ENCODE measurements at places on chromosomes 11 and 22. TPM values are rescaled to one million over a fixed set of nuclear protein-coding genes. Genes with fewer than 3 reads are reported as not detected.
A peak's percentile ranks its signal among the peaks of the same experiment; 100 is the strongest.

DNA sequence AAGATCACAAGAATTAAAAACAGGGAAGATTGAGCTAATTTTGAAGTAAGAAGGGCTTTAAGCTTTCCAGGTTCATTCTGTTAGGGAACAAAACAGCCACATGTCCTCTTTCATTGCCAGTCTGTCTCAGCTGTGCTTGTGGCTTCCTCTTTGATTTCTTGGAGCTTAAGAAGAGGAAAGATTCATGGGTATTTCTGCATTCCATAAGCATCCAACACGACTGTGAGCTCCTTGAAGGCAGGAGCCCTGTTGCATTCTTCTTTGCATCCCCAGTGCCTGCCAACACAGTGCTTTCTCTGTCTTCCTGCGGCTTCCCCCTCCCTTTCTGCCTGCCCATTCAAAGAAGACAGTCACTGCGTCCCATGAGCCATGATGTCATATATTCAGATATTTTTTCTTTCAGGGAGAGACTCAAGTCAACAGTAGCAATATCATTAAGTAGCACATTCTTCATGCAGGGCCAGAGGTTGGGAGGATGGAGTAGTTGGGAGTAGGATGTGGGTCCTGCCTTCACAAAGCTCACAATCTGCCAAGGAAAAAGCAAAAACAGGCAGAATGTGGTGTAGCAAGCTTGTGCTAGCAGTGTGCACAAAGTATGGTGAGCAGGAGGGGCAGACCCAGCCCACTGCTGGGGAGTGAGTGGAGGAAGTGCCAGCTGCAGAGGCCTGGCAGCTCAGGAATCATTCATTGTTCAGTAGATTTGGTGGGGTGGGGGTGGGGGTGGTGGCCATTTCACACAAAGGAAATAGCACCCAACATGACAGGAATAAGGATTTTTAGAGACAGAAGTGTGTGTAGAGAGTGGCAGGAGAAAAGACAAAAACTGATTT lies 162.1 kb upstream of the RASSF10 start:
- no peak for DNase-seq

DNA sequence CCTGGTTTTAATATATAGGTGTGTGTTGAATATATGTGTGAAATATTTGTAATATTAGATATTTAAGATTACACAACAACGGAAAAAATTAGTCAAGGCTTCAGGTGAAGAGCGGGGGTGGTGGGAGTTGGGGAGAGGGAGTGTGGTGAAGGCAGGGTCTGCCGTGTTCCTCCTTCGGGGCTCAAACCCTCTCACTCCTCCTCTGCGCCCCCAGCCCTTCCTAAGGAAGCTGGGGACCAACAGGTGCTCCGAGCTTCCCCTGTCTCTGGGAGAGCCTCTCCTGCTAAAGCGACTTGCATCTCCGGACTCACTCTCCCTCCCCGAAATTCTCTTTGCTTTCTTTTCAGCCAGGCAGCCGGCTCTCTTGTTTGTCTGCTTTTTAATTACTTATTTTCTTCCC lies 960 bp upstream of the CADM1 start:
- DNase-seq = no peak

DNA sequence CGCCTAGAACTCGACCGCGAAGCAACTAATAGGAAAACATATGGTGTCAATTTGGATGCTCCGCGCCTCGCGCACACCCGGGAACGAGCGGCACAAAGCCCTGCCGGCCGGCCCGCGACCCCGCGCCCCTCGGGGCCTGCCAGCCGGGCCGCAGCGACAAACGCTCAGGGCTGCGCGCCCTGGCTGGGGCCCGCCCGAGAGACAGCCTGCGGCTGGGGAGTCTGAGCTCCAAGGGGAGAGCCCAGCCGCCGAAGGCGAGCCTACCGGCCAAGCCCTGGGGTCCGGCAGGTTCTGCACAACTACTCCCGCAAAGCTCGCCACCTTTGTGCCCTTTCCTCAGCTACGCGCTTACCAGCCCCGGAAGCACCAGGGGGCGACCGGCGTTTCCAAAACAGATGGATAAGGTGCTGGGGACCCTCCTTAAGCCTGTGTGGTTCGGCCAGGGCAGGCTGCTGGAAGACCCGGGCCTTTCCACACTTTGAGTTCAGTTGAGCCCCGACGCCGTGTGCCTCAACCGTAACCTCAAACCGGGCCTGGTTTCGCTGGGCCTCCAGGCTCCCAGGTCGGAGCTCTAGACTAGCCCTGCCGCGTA lies 6.0 kb downstream of the PAX6 start:
- DNase-seq = no peak

MRTFA gene
- 90.4 TPM for total RNA-seq

DNA sequence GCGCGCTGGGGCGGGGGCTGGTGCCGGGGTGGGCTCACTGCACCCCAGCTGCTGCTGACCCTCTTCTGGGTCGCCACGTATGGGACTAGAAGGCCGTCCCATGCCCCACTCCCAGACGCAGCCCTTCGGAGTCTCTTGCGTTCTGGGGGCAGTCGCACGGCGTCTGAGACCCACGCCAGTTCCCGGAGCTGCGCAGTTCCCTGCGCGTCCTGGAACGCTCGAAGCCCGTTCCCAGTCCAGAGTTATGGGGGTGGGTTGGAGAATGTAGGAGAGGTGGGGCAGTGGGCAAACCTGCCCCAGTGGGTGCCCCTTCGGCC lies 375 bp downstream of the LAYN start:
- peak; percentile 15 for DNase-seq

GRCh38 chr11:44732564-44732963 lies 5.8 kb downstream of the TSPAN18 start:
- no peak for DNase-seq

OR51B5 gene
- total RNA-seq = not detected

DNA sequence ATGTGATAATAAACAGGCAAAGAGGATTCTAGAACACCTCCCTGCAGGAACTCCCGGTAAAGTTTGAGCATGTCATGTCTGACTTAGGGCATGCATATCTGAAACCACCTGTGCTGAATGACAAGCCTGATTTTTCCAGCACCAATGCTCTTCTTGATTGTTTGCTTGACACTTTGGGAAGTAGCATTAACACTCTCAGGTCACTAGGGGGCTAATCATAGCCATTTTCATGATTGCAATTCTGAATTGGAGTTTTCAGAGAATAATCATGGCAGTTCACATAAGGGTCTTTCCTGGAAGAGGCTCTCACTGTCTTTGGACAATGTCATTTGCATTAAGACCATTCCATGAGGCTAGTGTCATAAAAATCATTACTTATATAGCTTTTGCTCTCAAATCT lies 234.4 kb upstream of the MTNR1B start:
- DNase-seq = no peak

PATE3 gene
- total RNA-seq = not detected

- DNase-seq = no peak
Observed at GRCh38 chr11:115656041-115656440, 151.8 kb upstream of the CADM1 start.

DNA sequence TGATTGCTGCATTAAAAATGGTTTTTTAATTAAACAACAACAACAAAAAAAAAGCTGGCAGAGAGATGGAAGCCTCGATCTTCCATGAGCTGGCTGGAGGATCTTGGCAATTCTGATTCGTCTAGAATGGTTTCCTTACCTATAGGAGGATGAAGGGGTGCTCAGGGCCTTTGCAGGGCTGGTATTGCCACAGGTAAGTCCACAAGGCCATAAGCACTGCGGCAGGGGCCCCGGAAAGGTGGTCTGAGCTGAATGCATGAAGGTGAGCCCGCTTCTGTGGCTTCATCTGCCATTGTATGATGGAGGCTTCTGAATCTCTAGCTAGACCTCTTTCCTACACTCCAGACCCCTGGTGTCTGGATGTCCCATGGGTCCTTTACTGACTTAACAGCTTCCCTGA lies 101.5 kb downstream of the TSPAN18 start:
- DNase-seq = no peak

TMEM191B gene
- total RNA-seq = 0.36 TPM

DNA sequence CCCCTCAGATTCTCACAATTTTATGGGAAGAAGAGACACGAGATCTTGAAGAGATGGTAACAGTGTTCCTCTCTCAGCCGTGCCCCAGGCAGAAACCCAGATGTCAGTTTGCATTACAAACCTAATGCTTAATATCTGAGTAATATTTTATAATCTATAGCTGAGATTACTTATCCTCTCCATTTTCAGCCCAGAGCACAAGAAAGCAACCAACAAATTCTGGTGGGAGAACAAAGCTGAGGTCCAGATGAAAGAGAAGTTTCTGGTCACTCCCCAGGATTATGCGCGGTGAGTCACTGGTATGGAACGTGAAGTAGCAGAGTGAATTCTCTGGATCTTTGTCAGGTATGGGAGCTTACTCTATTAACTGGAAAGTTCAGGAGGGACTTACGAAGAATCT lies 884 bp downstream of the CENATAC start:
- DNase-seq = peak; percentile 78

SYT13 gene
- not detected for total RNA-seq

UBQLN3 gene
- not detected for total RNA-seq

- DNase-seq = no peak
Observed at GRCh38 chr11:109522116-109522755, 100.2 kb downstream of the C11orf87 start.

POU2AF2 gene
- not detected for total RNA-seq

MMP8 gene
- total RNA-seq = not detected

DNA sequence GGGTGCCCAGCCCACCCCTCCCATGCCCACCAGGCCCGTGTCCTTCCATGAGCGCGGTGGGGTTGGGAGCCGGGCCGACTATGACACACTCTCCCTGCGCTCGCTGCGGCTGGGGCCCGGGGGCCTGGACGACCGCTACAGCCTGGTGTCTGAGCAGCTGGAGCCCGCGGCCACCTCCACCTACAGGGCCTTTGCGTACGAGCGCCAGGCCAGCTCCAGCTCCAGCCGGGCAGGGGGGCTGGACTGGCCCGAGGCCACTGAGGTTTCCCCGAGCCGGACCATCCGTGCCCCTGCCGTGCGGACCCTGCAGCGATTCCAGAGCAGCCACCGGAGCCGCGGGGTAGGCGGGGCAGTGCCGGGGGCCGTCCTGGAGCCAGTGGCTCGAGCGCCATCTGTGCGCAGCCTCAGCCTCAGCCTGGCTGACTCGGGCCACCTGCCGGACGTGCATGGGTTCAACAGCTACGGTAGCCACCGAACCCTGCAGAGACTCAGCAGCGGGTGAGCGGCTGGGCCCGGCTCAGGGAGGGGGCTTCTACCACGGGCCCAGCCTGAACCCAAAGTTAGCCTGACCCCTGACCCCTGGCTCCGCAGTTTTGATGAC lies 3.0 kb downstream of the PKP3 start:
- peak; percentile 60 for DNase-seq

SPDYC gene
- total RNA-seq = not detected

TMA7B gene
- not detected for total RNA-seq

DNA sequence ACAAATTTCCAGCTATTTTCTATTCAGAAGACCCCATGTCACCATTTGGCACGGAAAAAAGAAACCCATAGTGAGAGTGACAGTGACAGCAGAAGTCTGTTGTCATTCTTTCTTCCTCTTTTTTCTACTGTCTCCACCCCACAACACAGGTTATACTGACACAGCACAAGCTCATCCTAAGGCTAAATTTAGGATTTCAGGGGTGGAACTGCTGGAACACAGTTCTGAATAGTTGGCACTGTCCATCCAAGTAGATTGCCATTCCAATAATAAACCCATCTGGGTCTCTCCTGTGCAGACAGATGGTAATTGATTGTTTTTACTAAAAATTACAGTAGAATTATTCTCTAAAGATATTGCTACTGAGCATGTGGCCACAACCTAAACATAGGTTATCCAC lies 95.2 kb upstream of the C11orf87 start:
- no peak for DNase-seq

GRCh38 chr22:23023294-23023693 lies 47.0 kb upstream of the GNAZ start:
- no peak for DNase-seq

CARD10 gene
- 5.8 TPM for total RNA-seq

GRCh38 chr11:77287615-77288273 lies 13.7 kb downstream of the GDPD4 start:
- DNase-seq = peak; percentile 91

GRCh38 chr11:132898021-132898420 lies 634.3 kb downstream of the OPCML start:
- DNase-seq = no peak

- no peak for DNase-seq
Observed at GRCh38 chr11:125551835-125552342, 17.4 kb upstream of the EI24 start.

GRCh38 chr11:102347462-102348370 lies 702 bp downstream of the BIRC2 start:
- peak; percentile 59 for DNase-seq

DNA sequence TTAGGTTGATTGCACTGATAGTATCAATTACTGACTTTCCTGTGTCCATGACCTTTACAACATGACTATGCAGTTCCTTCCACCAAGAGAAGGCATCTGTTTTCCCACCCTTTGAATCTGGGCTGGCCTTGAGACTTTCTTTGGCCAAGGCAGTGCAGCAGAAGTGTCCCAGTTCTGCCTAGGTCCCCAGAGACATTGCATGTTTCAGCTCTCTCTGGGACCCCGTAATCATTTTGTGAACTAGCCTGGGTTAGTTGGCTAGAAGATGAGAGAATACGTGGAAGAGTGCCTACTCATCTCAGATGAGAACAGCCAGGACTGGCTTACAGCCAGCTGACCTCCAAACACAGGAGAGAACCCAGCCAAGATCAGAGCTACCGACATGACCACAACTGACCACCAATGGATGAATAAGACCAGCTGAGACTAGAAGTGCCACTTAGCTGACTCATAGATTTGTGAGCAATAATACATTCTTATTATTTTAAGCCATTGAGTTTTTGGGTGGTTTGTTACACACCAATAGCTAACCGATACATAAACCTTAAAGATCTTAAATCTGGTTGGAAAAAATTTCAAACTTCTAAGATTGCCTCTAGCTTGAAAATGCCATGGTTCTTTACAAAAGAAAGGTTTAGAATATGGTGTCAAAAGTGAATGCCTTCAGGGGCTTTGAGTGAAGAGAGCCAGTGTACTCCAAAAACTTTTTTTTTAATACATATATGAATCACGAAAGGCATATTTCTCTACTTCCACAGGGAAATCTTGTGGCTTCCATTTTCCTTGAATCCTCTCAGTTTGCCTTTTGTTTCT lies 145.2 kb downstream of the FBXO7 start:
- DNase-seq = peak; percentile 73

GRCh38 chr11:65744026-65744698 lies 23.6 kb upstream of the RNASEH2C start:
- DNase-seq = peak; percentile 20

DNA sequence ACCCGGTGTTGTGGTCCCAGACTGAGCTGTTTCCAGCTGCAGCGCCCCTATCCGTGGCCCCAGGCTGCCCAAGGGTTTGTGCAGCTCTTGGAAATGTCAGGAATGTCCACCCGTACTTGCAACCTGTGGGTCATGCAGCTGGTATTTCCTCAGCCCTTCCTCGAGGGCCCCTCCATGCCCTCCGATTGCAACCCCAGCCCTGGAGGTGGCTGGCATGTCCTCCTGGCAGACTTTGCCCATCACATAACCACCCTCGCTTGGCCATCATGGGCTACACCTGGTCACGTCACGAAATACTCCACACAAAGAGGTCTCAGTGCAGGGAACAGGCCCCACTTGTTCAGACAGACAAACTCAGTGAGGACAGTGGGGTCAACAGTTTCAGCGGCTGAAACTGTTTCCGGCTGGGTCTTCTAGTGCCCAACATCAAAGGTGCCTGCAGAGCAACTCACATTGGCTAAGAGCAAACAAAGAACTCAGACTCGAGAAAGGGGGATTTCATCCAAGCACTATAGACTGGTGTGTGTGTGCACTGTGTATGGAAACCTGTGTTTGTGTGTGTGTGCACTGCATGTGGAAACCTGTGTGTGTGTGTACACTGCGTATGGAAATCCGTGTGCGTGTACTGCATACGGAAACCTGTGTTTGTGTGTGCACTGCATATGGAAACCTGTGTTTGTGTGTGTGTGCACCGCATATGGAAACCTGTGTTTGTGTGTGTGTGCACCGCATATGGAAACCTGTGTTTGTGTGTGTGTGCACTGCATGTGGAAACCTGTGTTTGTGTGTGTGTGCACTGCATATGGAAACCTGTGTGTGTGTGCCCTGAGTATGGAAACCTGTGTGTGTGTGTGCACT lies 72.8 kb upstream of the CCND1 start:
- no peak for DNase-seq
